Inflammatory macrophage treated with lipopolysaccharide for 1 hour (primary cell): ENCODE measurements at places on chromosomes 1 and 21.

DNA sequence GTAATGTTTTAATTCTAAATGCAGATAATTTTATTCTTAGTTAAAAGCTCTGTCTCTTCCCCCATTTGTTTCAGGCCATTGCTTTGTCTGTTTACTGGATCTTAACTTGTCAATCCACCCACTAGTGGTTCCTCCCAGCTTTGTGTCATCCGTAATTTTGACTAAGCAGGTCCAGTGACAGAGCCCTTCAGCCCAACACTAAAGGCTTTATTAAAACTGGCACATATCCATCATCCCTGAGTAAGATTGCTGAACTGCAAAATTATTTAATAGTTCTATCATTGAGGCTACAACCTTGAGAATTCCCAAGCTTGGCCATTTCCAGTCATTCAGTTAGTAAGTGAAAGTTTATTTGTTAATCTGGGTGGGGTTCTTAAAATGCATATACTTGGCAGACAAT lies 96.7 kb downstream of the NGF start:
- no peak for DNase-seq

GRCh38 chr21:36087362-36088138 lies 17.7 kb downstream of the CBR1 start:
- DNase-seq, result no peak

DNA sequence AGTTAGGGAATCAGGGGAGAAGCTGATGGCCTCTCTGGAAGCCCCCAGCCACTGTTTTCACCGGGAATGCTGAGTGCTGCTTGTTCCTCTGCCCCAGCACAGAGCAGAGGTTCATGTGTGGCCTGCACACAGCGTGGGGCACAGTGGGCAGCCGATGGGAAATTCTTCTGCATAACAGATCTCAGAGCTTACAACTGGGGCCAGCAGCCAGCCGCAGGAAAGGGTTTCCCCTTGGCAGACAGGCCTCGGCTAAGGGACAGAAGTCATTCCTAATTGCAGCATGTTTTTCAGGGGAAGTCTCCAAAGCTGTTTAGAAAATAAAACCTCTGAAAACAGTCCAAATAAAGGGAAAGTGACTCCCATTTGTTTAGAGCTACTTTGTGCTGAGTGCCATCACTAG lies 22.6 kb downstream of the HMGB4 start:
- no peak for DNase-seq

DNA sequence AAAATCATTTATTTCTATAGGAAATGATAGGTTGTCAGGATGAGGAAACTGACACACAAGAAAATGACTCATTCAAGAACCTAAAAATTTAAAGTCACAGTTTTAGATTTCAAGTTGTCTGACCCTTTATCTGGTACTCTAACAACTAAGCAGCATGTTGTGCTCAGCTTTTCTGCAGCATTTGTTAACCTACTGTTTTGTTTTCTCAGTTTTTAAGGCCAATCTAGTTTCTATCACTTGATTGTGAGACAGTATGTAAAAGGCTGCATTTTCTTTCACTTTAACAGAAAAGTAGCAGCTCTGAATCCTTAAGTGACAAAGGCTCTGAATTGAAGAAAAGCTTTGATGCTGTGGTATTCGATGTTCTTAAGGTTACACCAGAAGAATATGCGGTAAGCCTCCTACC lies 59.1 kb downstream of the RALGPS2 start:
- peak; percentile 6 for DNase-seq

GRCh38 chr1:117795190-117795589 lies 134.2 kb downstream of the GDAP2 start:
- no peak for DNase-seq

DNA sequence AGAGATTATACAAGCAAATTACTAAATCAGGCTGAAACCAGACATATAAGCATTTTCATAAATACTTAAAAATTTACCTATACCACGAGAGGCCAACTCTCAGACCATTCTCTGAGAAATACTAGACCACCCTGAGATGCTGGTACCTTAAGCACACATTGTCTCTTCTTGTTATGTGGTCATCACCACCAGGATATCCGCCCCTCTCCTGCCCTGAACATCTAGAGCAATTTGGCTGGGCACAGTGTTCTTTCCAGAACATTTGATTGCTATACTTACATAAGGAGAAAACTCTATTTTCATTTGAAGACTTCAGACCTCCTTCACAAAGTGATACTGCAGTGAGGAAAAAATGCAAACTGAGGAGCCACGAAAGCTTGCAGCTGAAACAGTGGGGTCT lies 36.2 kb upstream of the DUSP10 start:
- DNase-seq, result no peak

GRCh38 chr21:33207449-33208149 lies 22.1 kb upstream of the IFNAR2 start:
- DNase-seq, result no peak

DNA sequence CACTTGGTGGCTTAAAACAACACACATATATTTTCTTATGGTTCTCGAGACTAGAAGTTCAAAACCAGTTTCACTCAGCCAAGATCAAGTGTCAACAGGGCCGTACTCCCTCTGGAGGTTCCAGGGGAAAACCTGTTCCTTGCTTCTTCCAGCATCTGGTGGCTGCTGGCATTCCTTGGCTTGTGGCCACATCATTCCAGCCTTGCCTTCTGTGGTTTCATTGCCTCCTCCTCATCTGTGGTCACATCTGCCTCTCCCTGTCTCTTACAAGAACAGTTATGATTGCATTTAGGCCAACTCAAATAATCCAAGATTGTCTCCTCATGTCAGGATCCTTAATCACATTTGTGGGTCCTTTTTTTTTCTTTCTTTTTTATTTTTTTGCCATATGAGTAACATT lies 240.7 kb upstream of the HOOK1 start:
- no peak for DNase-seq

DNA sequence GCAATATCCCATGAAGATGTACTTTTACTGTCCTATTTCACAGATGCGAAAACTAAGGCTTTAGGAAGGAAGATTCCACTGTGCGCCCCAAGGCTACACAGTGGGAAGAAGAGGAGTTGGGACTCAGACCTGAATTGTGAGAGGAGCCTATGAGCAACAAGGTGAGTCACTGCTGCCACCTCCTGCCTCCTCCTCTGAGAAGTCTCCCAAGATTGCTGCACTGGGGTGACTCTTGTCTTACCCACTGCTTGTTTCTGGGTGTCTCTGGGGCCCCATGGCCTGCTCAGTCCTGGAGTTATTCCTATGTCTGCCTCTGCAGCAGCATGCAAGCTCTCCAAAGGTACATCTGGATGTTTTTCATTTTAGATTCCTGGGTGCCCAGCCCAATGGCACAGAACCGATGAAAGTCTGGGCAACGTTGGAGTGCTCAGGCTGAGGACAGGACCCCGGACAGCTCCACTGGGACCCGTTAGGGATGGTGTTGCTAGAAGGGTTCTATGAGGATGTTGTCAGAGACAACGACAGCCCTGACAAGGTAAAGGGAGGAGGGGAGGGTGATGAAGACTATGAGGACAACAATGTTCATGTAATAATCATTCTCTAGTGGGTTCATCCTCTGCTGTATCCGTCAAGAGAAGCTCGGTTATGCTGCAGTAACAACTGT lies 11.0 kb upstream of the C1QA start:
- no peak for DNase-seq

DNA sequence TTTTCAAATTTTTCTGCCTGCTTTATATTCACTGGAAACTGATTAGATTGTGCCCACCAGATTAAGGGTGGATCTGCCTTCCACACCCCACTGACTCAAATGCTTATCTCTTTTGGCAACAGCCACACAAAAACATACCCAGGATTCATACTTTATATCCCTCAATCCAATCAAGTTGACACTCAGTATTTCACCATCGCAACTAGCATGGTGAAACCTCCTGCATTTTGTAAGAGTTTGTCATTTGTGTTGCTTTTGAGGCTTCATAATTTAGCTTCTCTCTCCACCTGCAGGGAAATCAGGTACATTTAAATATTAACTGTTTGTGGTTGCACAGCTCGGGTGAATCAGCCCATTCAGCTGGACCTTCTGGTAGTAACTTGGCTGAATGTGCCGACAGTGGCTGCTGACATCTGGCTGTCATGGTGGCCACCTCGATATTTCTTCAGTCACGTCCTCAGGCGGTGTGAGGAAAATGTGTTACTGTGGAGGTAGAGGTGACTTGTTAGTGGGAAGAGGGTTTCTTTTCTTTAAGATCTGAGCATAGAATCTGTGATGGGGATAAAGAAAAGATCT lies 224.0 kb downstream of the PTBP2 start:
- DNase-seq, result no peak

DNA sequence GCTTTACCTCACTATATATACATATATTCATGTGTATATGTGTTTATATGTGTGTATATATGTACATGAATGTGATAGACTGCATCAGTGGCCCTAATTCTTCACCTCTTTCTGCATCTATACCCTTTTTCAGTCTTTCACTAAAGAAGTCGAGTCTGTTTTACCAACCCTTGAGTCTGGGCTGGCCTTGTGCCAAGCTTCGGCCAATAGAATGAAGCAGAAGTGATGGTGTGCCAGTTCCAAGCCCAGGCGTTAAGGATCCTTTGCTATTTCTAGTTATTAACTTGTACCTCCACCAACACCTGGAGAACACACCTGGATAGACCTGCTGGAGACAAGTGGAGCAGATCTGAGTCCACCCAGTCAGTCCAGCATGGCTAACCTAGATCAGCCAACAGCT lies 61.6 kb upstream of the PPM1J start:
- DNase-seq, result no peak

GRCh38 chr1:163076981-163077761 lies 8.0 kb downstream of the RGS4 start:
- no peak for DNase-seq

GRCh38 chr21:31268090-31268489 lies 76.0 kb downstream of the TIAM1 start:
- no peak for DNase-seq

GRCh38 chr1:93667642-93668041 lies 14.0 kb downstream of the BCAR3 start:
- no peak for DNase-seq

DNA sequence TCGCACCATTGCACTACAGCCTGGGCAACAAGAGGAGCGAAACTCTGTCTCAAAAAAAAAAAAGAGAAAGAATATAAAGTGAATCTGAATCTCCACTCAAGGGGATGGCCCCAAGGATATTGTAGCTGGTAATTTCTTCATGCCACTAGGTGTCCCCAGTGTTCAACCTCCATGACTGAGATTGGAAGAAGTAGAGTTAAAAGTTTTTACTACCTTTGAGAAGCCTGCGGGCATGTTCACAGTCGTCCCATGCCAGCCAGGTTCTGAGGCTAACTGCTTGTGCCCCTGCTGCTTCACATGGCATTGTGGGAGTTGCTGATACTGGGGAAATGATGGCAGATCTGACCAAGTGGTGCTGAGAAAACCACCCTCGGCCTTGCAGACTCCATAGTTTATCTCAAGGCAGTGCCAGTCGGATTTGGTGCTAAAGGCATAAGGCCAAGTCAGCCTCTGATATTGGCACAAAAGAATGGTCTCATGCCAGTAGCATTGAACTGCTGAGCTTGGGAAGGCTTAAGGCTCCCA lies 10.8 kb upstream of the SHISA4 start:
- DNase-seq, result peak; percentile 16

GRCh38 chr21:45844181-45844580 lies 137.4 kb upstream of the COL6A1 start:
- DNase-seq, result no peak

DNA sequence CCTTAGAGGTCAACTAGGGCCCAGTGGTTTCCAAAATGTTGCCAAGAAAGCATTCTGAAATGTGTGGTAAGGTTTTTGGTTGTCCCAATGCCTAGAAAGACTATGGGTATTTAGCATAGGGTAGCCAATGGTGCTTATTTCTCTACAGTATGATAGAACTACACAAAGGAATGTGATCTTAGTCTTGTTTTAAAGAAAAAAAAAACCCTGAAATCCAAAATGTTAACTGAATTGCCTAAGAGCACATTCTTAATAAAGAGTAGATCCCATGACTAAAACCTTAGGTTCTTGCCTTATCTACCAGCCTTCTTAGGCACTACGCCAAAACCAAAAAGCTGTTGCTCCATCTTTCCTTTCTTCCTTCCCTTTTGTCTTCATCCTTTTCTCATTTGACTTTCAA lies 428.2 kb downstream of the MRPL39 start:
- DNase-seq, result no peak

GRCh38 chr1:183655562-183656075 lies 2.5 kb upstream of the APOBEC4 start:
- DNase-seq, result peak; percentile 92

GRCh38 chr1:201128476-201128875 lies 1.5 kb upstream of the ASCL5 start:
- no peak for DNase-seq

DNA sequence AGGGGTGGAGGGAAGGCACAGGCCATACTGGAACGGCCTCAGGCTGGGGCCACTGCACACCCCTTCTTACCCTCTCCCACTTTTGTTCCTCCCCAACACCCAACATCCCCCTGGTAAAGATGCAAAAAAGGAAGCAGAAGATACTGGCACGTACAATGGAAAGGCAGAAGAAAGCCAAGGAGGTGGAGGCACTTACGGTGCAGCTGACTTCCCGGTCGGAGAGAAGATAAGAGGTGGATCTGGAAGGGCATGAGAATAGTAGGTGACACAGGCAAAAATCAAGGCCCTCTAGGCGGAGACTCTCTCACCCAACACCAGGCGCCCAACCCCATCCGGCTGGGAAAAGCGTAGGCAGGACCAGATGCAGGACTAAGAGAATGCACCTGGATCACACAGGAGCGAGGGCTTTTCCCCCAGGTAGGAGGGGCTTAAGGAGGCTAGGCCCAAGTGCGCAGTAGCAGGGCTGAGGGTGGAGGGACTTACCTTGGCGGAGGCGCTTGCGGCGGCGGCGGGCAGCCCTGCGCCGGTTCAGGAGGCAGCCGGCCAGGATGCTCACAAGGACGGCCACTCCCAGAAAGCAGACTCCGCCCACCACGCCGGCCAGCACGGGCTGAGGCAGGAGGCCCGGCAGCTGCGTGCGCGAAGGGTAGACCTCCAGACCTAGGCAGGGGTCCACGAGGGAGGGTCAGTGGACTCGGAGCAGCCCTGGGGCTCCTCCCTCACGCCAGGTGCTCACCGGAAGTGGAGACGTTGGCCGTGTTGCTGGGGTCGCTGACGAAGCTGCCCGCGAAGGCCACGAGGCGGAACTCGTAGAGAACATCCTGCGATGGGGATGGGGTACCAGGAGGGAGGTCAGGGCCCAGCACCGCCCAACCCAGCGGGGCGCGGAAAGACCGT lies 4.1 kb upstream of the TAGLN2 start:
- DNase-seq, result no peak
